Activated naive CD4-positive, alpha-beta T cell (primary cell): ENCODE measurements at places on chromosomes 7 and 10.
A peak's percentile ranks its signal among the peaks of the same experiment; 100 is the strongest.

DNA sequence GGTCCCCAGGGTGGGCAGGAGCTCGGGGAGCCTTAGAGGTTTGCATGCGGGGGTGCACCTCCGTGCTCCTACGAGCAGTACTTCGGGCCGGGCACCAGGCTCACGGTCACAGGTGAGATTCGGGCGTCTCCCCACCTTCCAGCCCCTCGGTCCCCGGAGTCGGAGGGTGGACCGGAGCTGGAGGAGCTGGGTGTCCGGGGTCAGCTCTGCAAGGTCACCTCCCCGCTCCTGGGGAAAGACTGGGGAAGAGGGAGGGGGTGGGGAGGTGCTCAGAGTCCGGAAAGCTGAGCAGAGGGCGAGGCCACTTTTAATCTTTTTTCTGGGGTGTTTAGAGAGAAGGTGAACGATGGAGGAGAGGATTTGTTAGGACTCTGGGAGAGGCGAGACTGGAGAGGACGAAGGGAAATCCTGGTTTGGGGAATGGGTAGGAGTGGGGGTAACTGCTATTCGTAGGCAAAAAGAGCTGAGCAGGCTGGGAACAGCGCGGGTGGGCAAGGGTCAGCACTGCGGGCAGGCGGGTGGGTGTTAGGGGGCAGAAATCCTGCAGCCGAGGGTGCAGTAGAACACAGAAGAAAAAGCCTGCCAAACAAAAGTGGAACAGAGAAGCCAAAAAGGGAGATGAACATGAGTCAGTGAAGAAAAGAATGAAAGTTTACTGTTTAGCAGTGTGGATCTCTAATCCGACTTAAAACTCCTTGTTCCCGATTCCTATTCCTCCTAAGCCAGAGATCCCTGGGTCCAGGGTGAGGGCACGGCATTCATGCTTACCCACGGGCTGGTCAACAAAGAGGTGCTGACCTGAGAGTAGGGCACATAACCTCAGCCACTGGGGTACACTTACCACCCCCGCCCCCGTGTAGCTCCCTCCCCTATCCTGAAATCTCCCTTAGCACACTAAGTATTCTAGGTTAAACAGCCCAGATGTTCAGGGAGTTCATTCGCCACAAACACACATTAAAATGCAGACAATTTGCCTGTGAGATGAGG lies 26.9 kb downstream of the PRSS2 start:
- DNase-seq, result peak; percentile 52

- no peak for DNase-seq
These were observed 4.7 kb downstream of the SUN1 start for GRCh38 chr7:837001-837400.

DNA sequence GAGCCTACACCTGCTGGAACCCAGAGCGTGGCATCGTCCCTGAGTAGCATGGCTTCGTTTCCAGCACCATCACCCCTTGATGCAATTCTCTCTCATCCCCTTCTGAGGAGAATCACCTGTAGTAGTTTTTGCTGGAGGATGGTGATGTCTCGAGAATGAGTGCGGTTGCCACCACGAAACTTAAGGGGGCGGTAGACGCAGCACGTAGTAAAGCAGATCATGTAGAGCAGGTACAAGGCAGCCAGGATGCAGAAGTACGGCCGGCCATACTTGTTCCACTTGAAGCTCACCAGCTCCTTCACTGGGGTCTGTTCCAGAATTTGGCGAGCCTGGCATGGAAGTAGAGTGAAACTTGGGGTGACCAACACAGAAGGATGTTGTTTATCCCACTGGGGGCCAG lies 8.1 kb downstream of the TRPV5 start:
- DNase-seq, result no peak

- DNase-seq, result no peak
These were observed 187.8 kb downstream of the MAD1L1 start for GRCh38 chr7:2044883-2045471.

- no peak for DNase-seq
These were observed 5.1 kb upstream of the HOXA11 start for GRCh38 chr7:27189997-27190748.

DNA sequence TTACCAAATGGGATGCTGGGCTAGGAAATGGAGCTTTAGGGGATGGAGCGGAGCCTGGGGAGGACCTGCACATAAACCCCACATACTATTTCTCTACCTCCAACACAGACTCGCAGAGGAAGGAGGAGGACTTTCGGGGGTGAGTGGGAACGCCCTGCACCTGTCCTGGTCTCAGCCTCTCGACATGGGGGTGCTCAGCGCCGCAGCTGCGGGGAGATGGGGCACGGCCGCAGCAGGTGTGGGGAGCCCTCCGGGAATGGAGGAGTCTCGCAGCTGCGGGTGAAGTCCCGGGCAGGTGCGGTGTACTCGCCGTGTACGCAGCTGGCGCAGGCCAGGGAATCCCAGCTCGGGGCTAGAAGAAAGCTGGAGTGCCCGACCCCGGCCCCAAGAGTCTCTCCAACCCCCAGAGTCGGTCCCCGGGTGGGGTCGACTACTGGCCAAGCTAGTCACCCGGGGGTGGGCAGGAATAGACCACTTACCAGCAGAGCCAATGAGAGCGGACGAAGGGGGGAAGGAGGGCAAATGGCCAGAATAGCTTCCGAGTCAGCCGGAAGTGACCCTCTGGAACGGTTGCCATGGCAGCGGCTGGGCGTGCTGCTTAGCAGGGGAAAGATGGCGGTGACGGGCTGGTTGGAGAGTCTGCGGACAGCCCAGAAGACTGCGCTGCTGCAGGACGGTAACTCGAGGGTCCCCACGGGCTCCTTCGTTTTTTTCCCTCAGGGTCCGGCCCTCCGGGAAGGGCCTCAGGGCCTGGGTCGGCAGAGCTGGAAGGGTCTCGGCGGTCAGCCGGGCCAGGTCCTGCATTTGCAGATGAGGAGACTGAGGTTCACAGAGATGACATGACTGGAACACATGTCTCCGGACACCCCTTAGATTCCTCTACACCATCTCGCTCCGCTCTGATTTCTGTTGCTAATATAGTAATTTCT lies at the start of the genes DPCD and POLL:
DPCD (plus strand) TSS at position 597 of the 929 bp plus-strand sequence; CDS start at position 613, 16 bp downstream.
POLL (minus strand) TSS at position 533 of the 929 bp plus-strand sequence. CDS start 897 bp downstream, outside the sequence.
- peak; percentile 83 for DNase-seq

DNA sequence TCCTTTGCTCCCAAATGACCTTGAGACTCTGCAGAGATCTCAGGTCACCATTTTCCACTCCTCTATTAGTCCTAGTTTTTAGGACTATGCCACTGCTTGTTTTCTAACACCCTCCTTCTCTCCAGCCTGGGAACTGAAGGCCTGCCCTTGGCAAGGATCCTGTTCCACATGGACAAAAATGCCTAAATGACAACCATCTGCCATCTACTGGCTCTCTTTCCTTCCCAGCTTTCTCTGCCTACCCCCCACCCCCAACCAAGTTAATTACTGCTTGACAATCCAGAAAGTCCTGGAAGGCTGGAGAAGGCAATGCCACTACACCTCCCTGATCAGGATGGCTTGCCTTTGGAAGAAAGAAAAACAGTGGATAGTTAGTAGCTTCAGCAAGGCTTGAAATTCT lies 44.8 kb upstream of the SP8 start:
- no peak for DNase-seq

GRCh38 chr10:133142523-133143199 lies 17.4 kb upstream of the KNDC1 start:
- DNase-seq, result no peak

DNA sequence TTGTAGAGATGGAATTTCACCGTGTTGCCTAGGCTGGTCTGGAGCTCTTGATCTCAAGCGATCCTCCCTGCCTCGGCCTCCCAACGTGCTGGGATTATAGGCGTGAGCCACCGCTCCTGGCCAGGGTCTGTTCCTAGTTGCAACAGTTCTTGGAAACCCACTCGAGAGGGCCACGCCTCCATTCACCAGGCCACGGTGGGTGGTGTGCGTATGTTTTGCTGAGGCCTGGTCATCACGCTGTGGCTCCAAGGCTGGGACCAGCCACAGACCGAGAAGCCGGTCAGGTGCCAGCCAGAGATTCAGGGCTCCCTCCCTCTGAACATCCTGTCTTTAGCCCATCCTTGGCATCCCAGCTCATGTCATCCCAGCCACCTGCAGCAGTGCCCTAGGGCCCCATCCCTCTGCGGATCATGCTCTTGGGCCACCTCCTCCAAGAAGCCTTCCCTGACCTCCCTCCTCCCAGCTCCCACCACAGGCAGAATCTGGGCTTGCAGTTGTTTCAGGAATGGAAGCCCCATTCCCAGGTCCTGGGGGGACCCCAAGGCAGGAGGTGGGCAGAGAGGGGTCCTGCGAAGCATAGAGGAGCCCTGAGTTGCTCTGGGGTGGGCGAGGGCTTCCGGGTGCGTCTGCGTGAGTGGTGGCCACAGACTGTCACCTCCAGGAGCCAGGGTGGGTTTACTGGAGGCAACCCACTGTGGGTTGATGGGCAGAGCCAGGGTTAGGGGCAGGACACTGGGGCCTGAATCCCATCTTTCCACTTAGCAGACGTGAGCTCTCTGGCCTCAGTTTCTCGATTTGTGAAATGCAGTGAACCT lies 5.2 kb downstream of the LAT2 start:
- DNase-seq, result no peak

DNA sequence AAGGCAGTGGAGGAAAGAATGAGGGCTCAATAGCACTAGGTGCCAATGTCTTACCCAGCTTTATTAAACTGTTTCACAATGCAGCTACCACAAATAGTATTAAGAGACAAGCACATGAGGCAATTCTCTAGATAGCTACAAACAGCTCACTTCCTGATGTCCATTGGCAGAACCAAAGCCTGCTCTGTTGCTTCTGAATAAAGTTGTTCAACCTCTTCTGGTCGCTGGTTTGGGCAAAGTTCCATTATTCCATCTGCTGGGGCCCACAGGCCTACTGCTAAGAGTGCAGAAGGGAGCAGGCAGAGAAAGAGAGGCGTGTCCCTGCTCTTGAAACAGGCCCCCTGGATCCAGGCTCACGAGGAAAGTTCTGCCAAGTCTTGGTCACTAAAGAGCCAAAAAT lies 173.9 kb downstream of the ZNF438 start:
- no peak for DNase-seq

DNA sequence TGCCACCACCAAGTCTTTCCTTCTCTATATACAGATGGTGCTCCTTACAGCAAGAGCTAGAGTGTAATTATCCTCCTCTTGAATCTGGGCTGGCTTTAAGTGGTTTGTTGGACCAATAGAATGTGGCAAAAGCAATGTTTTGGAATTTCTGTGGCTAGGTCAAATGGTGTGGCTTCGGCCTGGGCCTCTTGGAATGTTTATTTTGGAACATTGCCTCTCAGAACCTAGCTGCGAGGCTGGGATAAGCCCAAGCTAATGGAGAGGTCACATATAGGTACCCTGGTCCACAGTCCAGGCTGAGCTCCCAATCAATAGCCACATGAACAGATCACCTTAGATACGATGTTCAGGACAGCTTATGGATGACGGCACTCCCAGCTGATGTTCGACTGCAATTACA lies 556.7 kb downstream of the TYW1 start:
- DNase-seq, result no peak

DNA sequence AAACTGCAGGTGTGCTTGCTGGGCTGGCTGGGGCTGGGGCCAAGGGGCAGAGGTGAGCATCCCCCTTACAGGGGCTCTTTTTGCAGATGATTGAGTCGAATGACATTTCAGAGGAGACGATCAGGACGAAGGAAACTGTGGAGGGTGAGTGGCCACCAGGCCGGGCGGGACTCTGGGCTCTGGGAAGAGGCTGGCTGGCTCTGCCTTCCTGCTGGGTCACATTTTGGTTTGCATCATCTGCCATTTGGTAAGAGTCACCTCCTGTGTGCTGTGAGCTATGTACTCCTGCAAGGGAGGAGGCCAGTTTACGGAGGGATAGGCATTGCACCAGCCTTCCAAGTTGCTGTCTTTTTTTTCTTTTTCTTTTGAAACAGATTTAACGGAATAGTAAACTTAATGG lies 73.0 kb upstream of the GTF2IRD1 start:
- no peak for DNase-seq

- no peak for DNase-seq
These were observed 35.4 kb downstream of the MALSU1 start for GRCh38 chr7:23334482-23335056.

DNA sequence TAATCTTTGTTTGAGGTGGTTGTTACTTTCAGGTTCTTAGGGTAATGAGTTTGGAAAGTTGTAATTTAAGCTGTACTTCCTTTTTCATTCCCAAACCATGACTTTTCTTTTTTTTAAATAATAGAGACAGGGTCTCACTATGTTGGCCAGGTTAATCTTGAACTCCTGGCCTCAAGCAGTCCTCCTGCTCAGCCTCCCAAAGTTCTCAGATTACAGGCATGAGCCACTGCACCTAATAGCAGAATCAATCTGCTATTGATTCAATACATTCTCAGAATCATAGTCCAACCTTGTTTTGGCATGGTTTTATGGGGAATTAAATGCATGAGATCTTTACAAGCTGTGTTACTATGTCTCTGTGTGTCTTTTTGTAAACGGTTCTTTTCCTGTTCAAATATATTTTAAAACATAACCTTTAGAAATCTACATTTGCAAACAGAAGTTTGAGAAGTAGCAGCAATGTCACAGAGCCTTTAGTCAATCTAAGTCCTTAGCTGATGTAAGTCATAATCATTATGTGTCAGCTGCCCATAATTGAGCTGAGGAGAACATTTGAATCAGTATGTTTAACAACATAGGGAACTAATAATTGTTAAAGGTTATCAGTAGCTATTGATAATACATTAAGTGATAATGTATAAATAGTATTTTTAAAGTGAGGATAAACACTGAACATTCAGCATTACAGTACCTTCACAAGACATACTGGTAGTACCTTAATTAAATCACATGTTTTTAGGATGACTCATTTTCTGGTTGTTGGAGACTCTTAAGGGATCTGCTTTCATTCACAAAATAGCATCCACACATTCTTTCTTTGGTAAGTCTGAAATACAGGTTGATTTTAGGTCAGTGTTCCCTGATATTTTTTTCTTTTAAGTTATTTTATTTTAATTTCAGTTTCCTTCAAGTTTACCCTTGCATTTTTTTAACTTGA lies 8.8 kb downstream of the INPP5F start:
- no peak for DNase-seq

DNA sequence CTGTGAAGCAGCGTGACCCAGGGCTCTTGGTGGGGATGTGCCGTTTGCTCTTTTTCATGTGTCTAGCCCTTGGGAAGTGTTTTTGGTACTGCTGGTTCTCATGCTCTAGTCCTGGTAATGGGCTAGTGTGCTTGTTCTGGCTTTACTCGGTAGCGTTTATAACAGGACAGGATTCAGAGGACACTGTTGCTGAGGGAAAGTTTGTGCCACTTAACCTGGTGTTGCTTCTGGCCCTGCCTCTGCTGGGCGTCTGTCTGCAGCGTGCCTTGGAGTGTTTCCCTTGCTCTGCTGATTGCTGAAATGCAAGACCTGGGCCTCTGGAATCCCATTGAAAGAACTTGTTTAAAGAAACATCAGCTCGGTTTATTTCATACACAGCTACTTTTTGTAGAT lies 35.0 kb downstream of the INPP5A start:
- no peak for DNase-seq

- no peak for DNase-seq
These were observed 4.7 kb upstream of the DENND2A start for GRCh38 chr7:140645166-140645900.

- DNase-seq, result no peak
These were observed 45.5 kb upstream of the HELLS start for GRCh38 chr10:94500063-94500462.

- DNase-seq, result no peak
These were observed 3.5 kb downstream of the TSC22D4 start for GRCh38 chr7:100475549-100475948.

- DNase-seq, result no peak
These were observed 108.5 kb downstream of the HBP1 start for GRCh38 chr7:107277331-107277730.

- DNase-seq, result no peak
These were observed 121.6 kb upstream of the ZNF92 start for GRCh38 chr7:65251851-65252620.
